Sigmoid colon (tissue), 7 donors: ENCODE measurements at places on chromosomes 7 and 10. TPM values are rescaled to one million over a fixed set of nuclear protein-coding genes. Genes with fewer than 3 reads are reported as not detected.

- H3K4me1 ChIP-seq: no peaks in the 10 kb centered on the region
- H3K27me3 ChIP-seq: no peaks in the 10 kb centered on the region
- no peak overlapping the region for H3K27ac ChIP-seq
- no peak for DNase-seq
- no peaks in the 10 kb centered on the region for H3K36me3 ChIP-seq
Observed at GRCh38 chr10:44043646-44044375, 341.1 kb downstream of the CXCL12 start.

DNA sequence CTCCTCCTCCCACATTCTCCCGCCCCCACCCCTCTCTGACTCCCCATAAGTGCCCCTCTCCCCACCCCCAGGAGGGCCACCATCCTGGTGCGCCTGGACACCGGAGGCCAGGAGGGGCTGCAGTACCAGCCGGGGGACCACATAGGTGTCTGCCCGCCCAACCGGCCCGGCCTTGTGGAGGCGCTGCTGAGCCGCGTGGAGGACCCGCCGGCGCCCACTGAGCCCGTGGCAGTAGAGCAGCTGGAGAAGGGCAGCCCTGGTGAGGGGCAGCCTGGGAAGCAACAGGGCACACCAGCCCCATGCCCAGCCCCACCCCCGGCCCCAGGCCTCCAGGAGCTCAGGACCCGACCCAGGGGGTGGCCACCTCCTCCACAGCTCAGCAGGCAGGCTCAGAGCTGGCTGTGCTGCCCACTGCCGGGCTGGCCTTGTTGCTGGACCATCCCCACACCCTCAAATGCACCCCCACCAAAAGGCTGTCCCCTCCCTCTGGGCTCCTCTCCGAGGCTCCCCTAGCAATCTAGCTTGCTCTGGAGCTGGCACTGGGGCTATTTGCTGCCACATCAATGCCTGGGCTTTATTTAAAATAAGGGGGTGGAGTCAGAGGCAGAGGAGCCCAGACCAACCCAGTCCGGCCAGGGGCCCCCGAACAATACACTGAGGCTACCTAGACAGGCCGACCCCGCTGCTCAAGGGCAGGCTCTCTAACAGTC lies 14.8 kb downstream of the ATG9B start:
- H3K4me1 ChIP-seq: peaks cover 26% of the 10 kb centered on the region
- no peak overlapping the region for H3K4me3 ChIP-seq
- no peaks in the 10 kb centered on the region for H3K36me3 ChIP-seq
- DNase-seq: no peak
- H3K27me3 ChIP-seq: peaks cover 54% of the 10 kb centered on the region

GRCh38 chr7:148723166-148723559 lies 24.5 kb downstream of the CUL1 start:
- DNase-seq: no peak
- no peak overlapping the region for H3K4me3 ChIP-seq
- H3K36me3 ChIP-seq: no peaks in the 10 kb centered on the region
- no peak overlapping the region for H3K27ac ChIP-seq
- H3K27me3 ChIP-seq: no peaks in the 10 kb centered on the region
- H3K4me1 ChIP-seq: peaks cover 93% of the 10 kb centered on the region

The EVX1 gene
- total RNA-seq: not detected
